ENCODE measurements at places on chromosomes 6 and 20. TPM values are rescaled to one million over a fixed set of nuclear protein-coding genes. Genes with fewer than 3 reads are reported as not detected.

DNA sequence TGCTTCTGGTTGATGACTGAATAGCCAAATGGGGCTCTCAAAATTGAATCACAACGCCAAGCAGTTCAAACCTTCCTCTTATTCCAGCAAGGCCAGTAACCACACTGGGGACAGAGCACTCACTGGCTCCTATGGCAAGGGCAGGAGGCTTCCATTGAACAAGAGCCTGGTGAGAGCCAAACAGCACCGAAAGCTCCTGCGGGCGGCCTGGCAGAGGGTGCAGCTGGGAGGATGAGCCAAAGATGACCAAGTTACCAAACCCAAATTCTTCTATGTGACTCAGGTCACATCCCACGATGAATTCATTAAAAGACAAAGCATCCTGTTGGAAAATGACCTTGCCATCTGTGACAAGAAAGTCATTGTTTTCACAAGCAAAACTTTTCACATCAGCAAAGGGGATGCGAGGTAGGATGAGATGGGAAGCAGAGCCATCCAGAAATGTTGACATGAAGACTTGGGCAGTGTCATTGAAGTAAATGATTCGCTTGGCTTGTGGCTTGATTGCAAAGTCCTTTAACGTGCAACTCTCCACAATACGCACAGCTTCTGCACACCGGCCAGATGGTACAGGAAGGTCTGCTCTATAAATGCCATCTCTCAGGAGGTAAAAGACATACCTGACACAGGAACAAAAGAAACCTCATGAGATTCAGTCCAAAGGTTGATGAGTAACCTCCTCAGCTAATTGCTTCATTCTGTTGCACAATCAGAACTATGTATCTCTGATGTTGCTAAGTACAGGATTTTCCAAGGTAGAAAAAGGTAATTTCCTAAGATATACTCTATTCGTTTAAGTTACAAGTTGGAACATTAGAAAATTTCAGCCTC, 36.3 kb downstream of the ROS1 start:
- no peak overlapping the region for H3K27ac ChIP-seq
- H3K27me3 ChIP-seq: peaks cover 5% of the 10 kb centered on the region
- no peak for DNase-seq
- no peaks in the 10 kb centered on the region for H3K36me3 ChIP-seq
- no peaks in the 10 kb centered on the region for H3K4me1 ChIP-seq

DNA sequence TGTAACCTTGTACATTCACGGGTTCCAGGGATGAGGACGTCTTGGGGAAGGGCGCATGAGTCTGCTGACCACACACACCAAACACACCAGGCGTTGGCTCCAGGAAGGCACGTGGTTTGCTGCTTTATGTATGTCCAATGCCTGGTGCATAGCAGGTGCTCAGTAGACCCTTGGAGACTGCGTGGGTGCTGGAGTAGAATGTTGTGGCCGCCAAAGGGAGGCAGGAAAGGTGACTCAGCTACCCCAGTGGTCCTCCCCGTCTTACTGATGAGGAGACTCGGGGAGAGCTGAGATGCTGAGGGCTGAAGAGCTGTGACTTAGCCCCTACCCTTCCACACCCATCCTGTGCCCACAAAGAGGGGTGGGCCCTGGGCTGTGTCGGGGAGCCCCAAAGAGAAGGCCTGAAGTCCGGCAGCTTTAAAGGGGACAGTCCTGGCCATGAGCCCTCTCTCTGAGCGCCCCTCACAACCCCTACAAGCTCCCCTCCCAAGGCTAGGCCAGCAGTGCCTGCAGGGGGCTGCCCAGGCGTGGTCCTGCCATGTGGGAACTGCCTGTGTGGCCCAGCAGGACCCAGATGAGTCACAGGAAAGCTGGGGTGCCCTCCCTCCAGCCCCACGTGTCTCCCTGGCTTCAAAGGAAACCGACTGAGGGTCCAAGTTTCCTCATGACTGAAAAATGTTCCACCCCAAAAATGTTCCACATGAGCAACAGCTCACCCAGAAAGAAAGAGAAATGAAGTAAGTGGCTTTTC, 28.0 kb upstream of the PTGIS start:
- H3K4me3 ChIP-seq: peak overlapping the region; percentile 82
- no peak for DNase-seq
- H3K4me1 ChIP-seq: peaks cover 58% of the 10 kb centered on the region
- peak overlapping the region; percentile 87 for H3K27ac ChIP-seq
- no peaks in the 10 kb centered on the region for H3K36me3 ChIP-seq

The ECT2L gene
- polyA plus RNA-seq: not detected

GRCh38 chr6:142666599-142667185, 278.3 kb downstream of the HIVEP2 start:
- H3K27ac ChIP-seq: no peak overlapping the region
- DNase-seq: no peak
- no peak overlapping the region for H3K4me3 ChIP-seq
- H3K36me3 ChIP-seq: no peaks in the 10 kb centered on the region
- peaks cover 2% of the 10 kb centered on the region for H3K4me1 ChIP-seq

DNA sequence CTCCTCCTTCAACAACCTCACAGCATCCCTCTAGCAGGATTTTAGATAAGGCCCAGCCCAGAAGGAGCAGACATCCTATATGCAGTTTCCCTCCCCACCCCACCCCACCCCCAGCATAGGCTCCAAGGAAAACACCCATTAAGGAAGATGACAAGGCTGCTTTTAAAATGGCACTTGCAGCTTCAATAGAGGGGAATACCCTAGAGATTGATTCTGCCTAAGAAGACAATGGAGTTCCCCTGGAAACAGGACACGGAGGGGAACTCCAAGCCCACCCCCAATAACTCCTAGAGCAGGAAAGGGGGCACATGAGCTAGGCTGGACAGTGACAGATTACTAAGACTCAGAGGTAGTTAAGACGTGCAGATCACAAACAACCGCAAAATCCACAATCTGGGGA, 34.7 kb downstream of the CPNE5 start:
- H3K36me3 ChIP-seq: no peaks in the 10 kb centered on the region
- no peaks in the 10 kb centered on the region for H3K4me1 ChIP-seq
- H3K27ac ChIP-seq: no peak overlapping the region
- H3K4me3 ChIP-seq: no peak overlapping the region

GRCh38 chr6:104521176-104521575, 338.5 kb downstream of the HACE1 start:
- no peak for DNase-seq
- no peaks in the 10 kb centered on the region for H3K27me3 ChIP-seq
- H3K4me3 ChIP-seq: no peak overlapping the region
- peaks cover 9% of the 10 kb centered on the region for H3K4me1 ChIP-seq
- H3K27ac ChIP-seq: no peak overlapping the region
